ENCODE measurements at places on chromosomes 13 and 19. TPM values are rescaled to one million over a fixed set of nuclear protein-coding genes. Genes with fewer than 3 reads are reported as not detected.

DNA sequence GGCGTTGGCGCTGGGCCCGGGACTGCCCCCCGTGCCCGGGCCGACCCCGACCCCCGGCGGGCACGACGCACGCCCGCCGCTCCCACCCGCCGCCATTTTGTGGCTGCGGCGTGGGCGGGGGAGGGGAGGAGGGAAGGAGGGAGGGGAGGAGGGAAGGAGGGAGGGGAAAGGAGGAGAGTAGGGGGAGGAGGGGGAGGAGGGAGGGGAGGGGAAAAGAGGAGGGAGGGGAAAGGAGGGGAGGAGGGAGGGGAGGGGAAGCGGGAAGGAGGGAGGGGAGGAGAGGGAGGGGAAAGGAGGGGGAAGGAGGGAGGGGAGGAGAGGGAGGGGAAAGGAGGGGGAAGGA is at the start of gene BTBD2:
TSS of gene BTBD2 (minus strand) at position 107 of the 343 bp plus-strand sequence. CDS start at position 96, 11 bp downstream.
- peaks cover 23% of the 10 kb centered on the region for H3K4me1 ChIP-seq
- peak within 1 kb of the TSS; percentile 53 for H3K4me3 ChIP-seq
- peak within 1 kb of the TSS; percentile 79 for H3K27ac ChIP-seq

DNA sequence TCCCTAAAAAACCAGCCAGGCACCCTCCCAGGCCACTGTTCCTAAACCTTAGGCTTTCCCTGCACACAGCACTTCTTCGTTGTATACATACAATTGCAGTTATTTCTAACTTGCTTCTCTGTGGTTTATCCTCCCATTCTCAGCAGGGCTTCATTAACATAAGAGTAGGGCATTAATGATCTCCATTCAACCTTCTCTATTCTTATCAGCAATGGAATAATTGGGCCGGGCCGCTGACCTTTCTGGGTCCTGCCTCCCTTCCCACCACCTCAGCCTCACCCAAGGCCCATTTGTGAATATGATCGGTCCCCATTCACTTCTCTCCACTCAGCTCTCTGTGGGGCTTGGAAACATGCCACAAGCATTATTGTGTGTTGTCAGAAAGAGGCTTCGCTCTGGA is 184.2 kb downstream of the SUCLA2 start:
- H3K4me3 ChIP-seq: no peak overlapping the region
- no peaks in the 10 kb centered on the region for H3K36me3 ChIP-seq
- no peak for DNase-seq

DNA sequence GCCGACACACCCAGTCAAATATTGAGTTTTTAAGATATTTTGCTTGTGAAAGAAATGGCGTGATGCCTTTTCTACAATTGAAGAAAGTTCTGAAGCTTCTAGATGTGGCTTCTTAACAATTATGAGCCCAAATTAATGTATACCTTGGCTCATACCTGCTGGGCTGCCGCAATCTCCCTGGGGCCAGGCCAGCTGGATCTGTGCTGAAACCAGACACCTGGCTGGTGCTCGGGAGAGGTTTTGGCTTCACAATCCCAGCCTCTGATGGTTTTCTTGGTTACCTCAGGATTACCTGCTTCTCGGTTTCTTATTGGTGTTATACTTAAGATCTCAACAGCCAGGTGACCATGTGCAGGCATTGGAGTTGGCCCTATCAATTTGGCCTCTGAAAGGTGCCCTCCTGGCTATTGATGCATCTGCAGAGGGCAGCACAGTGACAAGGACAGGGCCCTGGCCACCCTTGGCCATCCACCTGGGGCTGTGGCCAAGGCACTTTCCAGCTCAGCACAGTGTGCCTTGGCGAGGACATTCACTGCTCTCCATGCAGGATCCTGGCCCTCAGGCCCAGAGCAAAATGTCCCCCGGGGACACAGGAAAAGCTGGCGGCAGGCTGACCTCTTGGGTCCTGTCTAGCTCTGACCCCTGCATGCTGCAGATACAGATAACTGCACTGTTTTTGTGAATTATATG is 305.0 kb downstream of the ZNF536 start:
- H3K36me3 ChIP-seq: no peaks in the 10 kb centered on the region
- no peak overlapping the region for H3K27ac ChIP-seq
- H3K4me1 ChIP-seq: no peaks in the 10 kb centered on the region

DNA sequence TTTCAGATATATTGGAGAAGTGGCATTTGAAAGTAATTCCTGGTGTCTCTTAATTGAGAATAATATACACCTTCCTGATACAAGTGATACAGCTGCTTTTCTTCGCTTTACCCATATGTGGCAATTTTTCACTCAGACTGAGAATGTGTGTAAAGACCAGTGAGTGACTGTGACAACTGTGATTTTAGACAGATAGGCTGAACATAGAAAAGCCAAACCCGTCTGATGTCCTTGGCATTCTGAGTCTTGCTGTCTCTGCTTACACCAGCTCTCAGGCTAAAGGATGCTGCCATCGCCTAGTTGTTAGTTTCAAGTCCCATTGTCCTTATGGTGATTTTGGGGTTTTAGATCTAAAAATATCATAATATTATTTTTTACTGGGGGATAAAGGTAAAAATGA is 492.6 kb downstream of the RFC3 start:
- no peaks in the 10 kb centered on the region for H3K27me3 ChIP-seq
- no peak overlapping the region for H3K4me3 ChIP-seq
- H3K27ac ChIP-seq: no peak overlapping the region
- DNase-seq: no peak

DNA sequence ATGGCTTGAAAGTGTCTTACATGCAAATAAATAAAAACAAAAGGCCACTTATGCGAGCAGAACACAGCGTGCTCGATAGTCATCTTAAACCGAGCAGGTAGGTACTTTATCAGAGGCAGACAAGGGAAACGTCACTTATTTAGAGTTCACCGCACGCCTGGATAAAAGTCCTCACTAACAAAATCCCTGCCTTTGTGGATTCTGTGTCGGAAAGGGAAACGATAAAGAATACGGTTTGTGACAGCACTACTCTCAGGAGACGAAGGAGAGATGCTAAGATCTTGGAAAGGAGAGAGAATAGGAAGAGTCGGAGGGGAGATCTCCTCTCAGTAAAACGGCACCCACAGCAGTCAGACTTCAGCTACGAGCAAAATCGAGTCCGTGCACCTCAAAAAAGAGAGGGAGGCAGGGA is 581 bp downstream of the RCBTB1 start:
- H3K27ac ChIP-seq: peak overlapping the region; percentile 86
- H3K4me1 ChIP-seq: peaks cover 23% of the 10 kb centered on the region
- peak overlapping the region; percentile 98 for H3K4me3 ChIP-seq
- DNase-seq: no peak
- no peaks in the 10 kb centered on the region for H3K27me3 ChIP-seq

SLC17A7 gene
- 0.13 TPM for total RNA-seq
